Foreskin keratinocyte (primary cell): ENCODE measurements at places on chromosomes 5 and 9. TPM values are rescaled to one million over a fixed set of nuclear protein-coding genes. Genes with fewer than 3 reads are reported as not detected.

- DNase-seq, result no peak
Observed at GRCh38 chr9:136671646-136672430, 9.1 kb downstream of the EGFL7 start.

DNA sequence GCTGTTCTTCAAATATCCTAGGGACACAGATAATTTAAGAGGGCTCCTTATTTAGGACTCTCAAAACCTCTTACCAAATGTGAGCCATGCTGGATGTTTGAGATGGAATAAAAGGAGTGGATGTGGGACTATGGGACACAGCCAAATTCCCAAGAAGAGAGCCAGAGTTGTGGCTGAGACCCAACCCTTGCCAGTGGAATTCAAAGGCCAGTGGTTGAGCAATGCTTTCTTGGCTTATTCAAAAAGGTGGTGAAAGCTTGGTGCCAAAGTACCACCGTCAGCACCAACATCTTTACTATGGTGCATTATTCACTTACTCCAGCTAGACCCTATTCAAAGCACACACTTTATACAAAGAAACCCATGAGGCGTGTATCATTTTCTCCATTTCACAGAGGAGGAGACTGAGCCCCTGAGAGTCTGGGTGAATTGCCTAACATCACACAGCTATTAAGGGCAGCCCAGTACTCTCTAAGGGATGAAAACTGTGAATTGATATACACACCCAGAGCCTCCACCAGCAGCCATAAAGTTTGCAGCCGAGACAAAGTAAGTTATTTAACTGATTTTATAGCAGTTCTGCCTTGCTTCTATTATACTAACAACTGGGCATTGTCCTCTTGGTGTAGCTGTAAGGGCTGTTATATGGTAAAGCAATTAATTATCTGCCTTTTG lies 391.7 kb downstream of the ACTL7B start:
- DNase-seq, result no peak

GRCh38 chr9:86636519-86636918 lies 282.3 kb upstream of the TUT7 start:
- no peak for DNase-seq

DNA sequence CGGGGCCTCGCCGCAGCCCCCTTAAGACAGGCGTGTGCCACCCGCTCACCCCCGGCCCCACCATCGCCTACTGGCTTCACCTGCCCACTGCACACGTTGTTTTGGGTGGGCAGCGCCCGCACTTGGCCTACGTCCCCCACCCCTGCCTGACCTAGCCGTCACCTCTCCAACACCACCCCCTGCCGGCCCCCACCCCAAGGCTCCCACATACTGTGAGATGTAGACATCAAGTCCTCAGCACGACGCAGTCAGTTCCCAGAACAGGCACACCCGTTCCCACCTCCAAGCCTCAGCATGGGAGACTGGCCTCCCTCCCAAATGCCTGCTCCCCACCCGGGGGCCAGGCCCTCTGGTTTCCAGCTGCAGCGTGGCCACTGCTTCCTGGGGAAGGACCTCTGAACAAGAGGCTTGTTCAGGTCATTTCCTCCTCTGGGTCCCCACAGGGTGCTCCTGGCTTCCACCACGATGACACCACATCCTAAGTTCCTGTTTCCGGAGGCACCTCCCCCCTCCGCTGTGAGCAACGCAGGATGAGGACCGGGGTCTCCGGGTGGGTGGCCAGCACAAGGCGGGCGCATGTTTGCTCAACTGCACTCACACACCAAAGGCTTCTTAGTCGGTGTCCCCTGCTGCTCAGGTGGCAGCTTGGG lies 11.3 kb downstream of the DBN1 start:
- no peak for DNase-seq

- no peak for DNase-seq
Observed at GRCh38 chr5:1720396-1721110, 79.1 kb downstream of the MRPL36 start.

The NUTM2G gene
- total RNA-seq, result not detected in 2 replicates

The FBP2 gene
- total RNA-seq, result not detected in 2 replicates

The PCDHB7 gene
- 0.03 TPM in 1 of 2 replicates, not detected in the other for total RNA-seq
